Stimulated activated CD4-positive, alpha-beta T cell treated with anti-CD3 and anti-CD28 coated beads, Interleukin-12 subunit alpha, Interleukin-12 subunit beta, amount 100 ng/mL, for 24 hours (primary cell): ENCODE measurements at places on chromosomes 4 and X.

DNA sequence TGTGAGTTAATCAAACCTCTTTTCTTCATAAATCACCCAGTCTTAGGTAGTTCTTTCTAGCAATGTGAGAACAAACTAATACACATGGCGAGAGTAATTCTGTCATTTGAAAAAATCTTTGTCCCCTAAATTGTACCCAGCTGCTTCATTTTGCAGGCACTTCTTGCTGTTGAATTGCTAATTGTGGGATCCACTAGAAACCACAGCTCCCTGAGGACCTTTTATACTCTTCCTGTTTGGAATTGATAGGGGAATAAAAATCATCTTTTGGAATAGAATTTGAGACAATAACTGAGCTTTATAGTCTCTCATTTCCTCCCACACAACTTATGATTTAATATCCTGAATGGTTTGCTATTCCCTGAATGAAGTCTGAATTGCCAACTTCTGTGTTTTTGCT lies 170.2 kb downstream of the PACRGL start:
- no peak for DNase-seq

DNA sequence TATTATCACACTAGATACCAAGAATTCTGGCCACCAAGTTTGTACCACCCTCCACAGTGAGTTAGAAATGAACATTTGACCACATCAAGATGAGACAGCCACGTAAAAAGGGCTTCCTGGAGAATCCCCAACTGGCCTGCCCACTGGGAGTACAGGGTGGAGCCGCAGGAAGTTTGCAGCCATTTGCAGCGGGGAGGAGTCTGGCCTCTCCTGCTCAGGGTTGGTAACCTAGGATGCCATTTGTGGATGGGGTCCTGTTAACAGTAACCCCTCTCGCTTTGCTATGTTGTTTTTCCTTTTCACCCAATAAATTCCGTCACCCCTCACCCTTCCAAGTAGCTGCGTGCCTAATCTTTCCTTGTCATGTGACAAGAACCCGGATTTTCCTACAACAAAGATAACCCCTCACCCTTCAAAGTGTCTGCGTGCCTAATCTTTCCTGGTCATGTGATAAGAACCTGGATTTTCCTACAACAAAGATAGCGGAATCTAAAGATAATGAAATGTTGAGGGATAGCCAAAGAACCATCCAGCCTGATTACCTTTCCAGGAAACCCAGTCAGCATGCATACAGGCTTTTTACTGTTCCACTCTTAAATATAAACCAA lies 245.4 kb downstream of the NAF1 start:
- no peak for DNase-seq

- no peak for DNase-seq
Observed at GRCh38 chr4:177375372-177375771, 65.7 kb downstream of the NEIL3 start.

DNA sequence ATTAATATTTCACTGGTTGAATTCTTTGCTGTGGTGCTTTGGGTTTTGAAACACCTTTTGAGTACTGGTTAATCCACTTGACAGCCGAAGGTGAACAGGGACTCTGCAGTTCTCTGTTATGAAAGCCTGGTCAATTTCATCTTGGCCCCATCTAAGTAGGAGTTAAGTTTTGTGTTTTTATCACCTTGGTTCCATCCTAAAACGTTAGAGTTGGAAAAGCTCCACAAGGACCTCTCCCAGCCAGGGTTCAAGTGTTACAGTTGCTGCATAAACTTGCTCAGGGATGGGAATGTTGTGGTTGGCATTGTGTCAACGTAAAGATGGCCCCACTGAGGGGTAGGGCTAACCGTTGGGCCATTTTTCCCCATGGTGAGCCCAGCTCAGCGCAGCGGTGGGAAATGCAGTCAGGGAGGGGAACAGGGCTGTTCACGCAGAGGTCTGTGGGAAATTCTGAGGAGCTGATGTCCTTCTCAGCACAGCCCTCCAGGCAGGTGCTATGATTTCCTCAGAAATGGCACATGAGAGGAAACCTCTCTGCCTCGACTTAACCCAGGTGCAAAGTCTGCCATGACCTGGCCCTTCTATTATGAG lies 188.7 kb downstream of the STIM2 start:
- DNase-seq = no peak

GRCh38 chr4:8854931-8855330 lies 16.7 kb downstream of the HMX1 start:
- no peak for DNase-seq

GRCh38 chr4:107757864-107758476 lies 37.9 kb upstream of the PAPSS1 start:
- no peak for DNase-seq

GRCh38 chr4:40241941-40242340 lies 45.1 kb downstream of the RHOH start:
- no peak for DNase-seq

DNA sequence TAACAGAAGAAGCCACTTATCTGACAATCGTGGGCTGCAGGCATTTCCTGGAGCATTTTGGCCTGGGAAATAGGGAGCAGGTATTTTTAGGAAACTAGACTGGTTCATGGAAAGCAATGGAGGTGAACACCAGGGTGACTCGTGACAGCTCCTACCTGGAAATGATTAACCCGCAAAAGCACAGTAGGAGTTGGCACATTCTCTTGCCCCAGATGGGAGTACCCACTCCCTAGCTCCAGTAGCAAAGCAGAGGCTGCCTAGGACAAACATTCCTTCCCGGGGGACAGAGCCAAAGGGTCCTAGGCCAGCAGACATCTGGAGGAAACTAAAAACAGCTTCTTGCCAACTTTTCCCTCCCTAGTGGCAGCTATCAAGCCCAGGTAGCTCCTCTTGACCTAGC lies 29.0 kb downstream of the RTL5 start:
- no peak for DNase-seq
